Left lobe of liver (tissue), 2 donors: ENCODE measurements at places on chromosomes 3 and 15. TPM values are rescaled to one million over a fixed set of nuclear protein-coding genes. Genes with fewer than 3 reads are reported as not detected.
A peak's percentile ranks its signal among the peaks of the same experiment; 100 is the strongest.

DNA sequence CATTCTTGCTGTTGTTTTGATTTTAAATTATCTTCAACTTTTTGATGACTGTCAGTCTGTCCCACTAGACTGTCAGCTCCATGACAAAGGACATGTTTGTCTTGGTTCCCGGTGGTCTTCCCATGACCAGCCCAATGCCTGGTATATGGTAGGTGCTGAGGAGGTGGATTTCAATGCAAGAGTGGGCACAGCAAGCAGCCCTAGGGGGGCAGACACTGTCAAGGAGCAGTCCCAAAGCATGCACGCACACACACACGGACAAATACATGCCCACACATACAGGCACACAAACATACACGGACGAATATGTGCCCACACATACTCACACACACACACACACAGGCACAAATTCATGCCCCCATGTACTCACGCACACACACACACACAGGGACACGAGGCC, 12.0 kb downstream of the KLF15 start:
- peak; percentile 30 for DNase-seq

- no peak for DNase-seq
Measured at GRCh38 chr3:194294895-194295214, 56.3 kb downstream of the CPN2 start.

DOCK3 gene
- total RNA-seq, result not detected

- no peak for DNase-seq
Measured at GRCh38 chr3:31568649-31569048, 35.9 kb downstream of the STT3B start.

GRCh38 chr3:135056733-135057310, 261.8 kb downstream of the EPHB1 start:
- DNase-seq, result no peak

DNA sequence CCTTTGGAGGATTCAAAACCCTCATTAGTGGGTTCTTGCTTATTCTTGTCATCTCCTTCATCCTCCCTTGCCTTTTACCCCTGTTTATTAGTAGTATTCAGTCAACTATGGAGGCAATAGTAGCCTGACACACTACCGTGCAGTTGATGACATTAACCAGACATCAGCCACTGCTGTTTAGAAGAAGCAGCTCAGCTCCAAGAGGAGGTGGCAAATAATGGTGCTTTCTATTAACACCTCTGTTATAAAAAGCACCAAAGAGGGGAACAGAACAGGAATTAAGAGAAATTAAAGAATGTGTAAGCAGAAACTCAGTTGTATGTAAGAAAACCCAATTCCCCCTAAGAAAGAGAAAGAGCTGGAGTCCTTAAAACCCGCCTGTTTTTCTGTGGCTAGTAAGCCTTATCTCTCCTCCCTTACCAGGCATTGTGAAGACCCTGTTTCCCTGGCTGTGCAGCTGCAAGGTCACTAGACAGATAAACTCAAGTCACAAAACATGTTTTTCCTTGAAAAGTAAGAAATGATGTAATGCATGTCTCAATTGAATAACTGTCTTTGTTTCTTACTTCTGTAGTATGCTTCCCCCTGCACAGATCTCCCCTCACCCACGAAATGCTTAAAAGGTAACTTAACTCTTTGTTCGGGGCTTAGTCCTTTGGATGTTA, 21.2 kb downstream of the CCR4 start:
- no peak for DNase-seq

STAC gene
- total RNA-seq, result 0.65 TPM

PLA2G4E gene
- total RNA-seq, result not detected

GRCh38 chr3:196753201-196753600, 13.5 kb downstream of the PAK2 start:
- DNase-seq, result no peak

ACY1 gene
- total RNA-seq, result 301 TPM

- DNase-seq, result no peak
Measured at GRCh38 chr3:78565712-78566111, 1202.1 kb downstream of the ROBO1 start.

WDR93 gene
- total RNA-seq, result not detected

DISP2 gene
- 0.25 TPM for total RNA-seq

DNA sequence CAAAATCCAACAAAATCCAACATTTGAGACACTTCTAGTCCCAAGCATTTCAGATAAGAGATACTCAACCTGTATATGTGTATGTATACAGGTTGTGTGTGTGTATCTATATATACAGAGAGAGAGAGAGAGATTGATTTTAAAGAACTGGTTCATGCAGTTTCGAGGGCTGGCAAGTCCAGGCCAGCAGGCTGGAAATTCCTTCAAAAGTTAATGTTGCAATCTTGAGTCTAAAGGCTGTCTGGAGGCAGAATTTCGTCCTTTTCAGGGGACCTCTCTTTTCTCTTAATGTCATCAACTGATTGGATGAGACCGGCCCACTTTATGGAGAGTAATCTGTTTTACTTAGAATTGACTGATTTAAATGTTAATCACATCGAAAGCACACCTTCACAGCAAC, 199.6 kb upstream of the IL12A start:
- DNase-seq, result no peak

DNA sequence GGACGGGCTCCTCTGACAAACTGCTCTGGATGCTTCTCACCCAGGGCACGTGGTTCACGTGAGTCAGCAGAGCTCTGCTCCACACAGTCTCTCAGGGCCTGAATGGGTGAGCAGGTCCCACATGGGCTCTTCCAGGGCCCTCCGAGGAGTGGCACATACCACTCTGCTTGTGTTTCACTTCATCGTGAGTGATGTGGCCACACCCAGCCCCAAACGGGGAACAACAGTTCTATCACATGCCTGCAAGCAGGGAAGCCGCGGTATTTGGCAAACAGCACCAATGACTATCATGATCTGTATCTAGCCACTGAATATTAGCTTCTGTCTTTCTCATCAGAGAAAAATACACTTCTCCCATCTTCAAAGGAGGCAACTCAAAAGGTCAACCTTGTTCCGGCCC, 352.8 kb downstream of the GABRG3 start:
- DNase-seq, result no peak

- DNase-seq, result no peak
Measured at GRCh38 chr3:143314251-143315093, 194.9 kb downstream of the CHST2 start.

NR1I2 gene
- 206 TPM for total RNA-seq

TNFAIP8L3 gene
- total RNA-seq, result 1.1 TPM

- DNase-seq, result no peak
Measured at GRCh38 chr3:156359368-156359767, 195.5 kb downstream of the SSR3 start.

GRCh38 chr3:117104792-117105191, 395.2 kb downstream of the TUSC7 start:
- DNase-seq, result no peak

DNA sequence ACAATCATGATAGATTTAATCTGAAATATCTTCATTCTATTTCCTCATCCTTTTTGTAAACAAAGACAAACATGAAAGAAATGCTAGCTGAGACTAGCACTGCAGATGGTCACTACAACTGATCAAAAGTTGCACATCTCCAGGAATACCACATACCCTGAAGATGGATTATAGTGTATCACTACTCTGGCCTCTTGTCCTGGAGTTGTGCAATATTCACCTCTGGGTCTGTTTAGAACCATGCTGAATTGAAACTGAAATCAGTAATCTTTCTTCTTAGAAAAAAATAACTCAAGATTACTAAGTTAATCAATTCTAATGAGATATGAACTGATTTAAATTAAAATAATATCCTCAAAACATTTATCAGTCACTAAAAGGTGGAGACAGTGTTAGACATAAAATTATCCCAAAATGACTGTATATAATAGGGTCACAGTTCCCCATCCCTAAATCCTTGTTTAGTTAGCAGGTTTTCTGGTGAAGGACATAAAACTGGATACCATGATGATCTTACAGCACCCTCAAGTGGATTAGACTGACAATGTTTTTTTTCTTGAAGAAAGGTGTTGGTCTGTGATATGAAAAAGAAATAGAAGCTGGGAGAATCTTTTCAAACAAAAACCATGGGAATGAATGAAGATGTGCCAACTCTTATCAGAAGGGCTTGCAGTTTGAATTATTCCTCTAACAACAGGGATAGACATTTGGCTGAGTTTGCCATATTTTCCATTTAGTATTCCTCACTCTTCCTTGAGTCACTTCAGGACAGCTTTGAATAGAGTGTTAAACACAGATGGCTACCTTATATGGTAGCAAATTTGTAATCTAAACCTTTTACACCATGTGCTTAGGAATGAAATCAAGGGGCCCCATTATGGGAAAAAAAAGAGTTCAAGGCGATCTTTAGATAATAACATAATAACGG, 7.1 kb upstream of the TTC14 start:
- DNase-seq, result no peak
